ENCODE measurements at places on chromosomes 5 and 9.

GRCh38 chr5:152237531-152237930 lies 167.5 kb downstream of the NMUR2 start:
- DNase-seq: no peak

DNA sequence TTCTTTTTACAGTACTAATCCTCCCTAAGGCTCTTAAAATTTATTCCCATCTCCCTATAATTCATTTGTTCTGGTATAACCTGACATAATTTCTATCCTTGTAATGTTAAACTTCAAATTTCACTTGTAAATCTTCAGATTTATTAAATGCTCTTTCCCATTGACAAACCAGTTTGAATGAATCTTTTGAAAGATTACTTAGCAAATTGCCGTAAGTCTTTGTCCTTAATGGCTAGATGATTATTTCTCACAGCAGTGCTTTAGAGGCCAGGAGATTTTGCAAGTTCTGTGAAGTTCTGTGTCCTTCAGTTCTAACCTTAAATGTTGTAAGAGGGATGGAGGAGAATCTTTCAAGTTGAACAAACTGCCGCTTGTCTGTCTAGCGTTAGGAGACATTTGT lies 4.2 kb downstream of the SLC44A1 start:
- no peak for DNase-seq

GRCh38 chr5:34488984-34489383 lies 167.1 kb upstream of the RAI14 start:
- DNase-seq: no peak

DNA sequence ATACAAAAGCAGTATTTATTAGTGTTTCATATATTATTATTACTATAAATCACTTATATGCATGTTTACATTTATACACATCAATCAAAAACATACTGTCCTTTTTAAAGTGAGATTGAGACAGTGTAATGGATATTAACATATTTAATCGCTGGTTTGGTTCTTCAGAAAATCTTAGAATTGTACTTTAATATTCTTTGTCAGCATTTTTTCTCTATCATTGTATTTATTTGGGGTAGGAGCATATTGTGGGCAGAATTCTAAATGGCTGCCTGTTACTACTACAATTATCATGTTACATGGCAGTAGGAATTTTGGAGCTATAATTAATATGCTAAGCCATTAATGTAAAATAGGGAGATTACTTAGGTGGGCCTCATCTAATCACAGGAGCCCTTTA lies 722.6 kb downstream of the TLR4 start:
- DNase-seq: no peak

- peak; percentile 16 for DNase-seq
These were observed 111.3 kb downstream of the LPAR1 start for GRCh38 chr9:110926828-110927487.

- DNase-seq: no peak
These were observed 106.3 kb downstream of the PCSK5 start for GRCh38 chr9:75996726-75997125.

- no peak for DNase-seq
These were observed 68.1 kb downstream of the ARHGEF28 start for GRCh38 chr5:73694089-73694488.

- peak; percentile 65 for DNase-seq
These were observed 990.4 kb upstream of the ACO1 start for GRCh38 chr9:31394015-31394473.

DNA sequence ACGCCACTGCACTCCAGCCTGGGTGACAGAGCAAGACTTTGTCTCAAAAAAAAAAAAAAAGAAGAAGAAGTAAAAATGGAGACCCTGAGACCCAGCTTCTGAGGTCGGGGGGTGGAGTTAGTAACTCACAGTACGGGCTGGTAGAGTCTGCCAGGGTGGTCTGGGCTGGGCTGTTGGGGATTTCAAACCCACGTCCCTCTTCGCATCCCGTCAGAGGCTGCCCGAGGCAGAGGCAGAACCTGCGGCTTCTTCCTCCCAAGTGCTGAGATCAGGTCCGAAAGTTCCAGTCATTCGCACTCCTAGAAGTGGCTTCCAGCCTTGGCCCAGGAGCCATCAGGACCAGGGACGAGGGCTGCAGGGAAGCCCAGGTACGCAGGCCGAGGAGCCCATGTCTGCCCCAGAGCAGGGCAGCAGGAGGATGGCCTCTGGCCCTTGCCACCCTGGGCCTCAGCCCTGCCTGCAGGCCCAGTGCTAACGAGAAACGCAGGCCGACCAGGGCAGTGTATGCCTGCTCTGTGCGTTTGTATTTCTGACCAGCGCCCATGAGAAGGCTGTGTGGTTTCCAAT lies 9.9 kb upstream of the SLC2A6 start:
- no peak for DNase-seq

DNA sequence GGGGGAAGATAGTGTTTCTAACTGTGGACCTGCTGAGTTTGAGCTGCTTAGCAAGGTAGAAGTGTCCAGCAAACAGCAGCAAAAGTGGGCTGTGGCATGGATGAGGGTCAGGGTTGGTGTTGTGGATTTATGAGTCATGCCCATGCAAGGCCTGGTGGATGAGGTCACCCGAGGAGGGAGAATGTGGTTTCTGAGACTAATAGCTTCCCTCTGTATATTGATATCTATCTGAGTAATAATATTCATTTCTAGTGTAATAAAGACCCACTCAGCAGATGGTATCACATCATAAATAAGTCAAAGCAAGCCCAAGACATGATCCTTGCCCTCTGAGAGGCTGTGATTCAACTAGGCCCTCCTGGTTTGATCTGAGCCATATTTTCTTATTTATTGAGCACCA lies 597.8 kb upstream of the CLINT1 start:
- DNase-seq: no peak

GRCh38 chr5:171582849-171583248 lies 163.4 kb downstream of the FGF18 start:
- no peak for DNase-seq

DNA sequence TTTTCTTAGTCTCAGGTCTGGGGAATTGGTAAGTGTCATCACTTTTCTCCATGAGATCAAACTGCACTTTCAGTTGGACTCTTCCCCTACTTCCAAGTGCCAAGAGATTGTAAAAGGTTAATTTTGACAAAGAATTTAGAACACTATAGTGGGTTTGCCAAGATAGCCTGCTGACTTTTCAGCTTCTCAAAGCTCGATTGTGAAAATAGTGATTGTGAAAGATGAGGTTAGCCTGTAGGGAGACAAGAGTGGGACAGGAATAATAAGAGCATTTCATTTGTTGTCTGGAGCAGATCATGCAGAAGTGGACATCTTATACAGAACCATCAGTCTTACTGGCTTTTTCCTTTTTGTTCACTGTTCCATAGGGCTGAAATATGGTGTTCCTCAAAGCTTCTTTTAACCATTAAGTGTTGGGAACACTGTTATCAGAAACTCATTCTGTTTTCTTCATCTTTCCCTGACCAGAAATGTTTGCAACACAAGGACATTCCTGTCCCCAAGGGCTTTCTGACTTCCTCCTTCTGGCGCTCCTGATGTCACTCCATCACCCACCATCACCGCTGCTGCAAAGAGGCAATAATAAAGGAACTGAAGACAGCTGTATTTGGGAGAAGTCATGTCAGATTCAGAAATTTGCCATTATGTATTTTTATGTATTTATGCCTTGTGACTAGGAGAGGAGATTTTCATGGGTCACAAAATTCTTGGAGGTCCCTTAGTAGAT lies 11.6 kb upstream of the SPTAN1 start:
- DNase-seq: no peak

- DNase-seq: no peak
These were observed 40.1 kb downstream of the NUP214 start for GRCh38 chr9:131165523-131165922.

- peak; percentile 19 for DNase-seq
These were observed 39.1 kb downstream of the SHLD3 start for GRCh38 chr5:65663804-65664521.

DNA sequence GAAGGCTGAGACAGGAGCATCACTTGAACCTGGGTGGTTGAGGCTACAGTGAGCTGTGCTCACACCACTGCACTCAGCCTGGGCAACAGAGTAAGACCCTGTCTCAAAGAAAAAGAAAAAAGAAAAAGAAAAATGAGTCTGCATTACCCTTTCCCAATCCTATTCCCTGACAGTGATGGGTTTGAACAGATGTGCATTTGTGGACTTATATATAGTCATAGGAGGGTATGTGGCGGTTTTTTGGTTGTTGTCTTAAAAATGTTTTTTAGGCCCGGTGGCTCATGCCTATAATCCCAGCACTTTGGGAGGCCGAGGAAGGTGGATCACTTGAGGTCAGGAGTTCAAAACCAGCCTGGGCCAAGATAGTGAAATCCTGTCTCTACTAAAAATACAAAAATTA lies 13.4 kb downstream of the HDHD3 start:
- no peak for DNase-seq

DNA sequence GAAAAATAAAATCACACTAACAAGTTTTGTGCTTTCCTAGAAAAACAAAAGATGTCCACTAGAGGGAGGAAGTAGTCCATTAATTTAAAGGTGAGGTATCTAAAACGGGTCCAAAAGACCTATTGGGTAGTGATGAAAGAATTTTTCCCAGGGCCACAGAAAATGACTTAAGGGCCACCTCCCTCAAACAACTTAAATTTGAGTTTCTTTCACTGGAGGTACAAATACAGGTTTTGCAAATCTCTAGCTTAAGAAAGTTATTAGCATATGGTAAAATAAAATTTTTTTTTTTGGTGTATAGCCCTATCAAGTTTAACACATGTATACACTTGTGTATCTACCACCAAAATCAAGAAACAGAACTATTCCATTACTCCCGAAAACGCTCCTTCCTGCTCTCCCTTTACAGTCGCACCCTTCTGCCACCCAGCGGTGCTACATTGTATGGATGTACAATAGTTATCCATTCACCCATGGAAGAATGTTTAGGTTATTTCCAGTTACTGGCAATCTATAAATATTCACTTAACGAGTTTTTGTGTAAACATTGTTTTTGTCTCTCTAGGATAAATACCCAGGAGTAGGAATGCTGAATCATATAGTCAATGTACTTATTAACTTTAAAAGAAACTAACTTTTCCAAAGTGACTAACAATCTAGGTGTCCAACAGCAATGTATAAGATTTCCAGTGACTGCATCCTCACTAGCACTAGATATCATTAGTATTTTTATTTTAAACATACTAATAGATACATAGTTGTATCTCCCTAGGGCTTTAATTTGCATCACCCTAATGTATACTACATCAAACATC lies 21.9 kb downstream of the DEPDC1B start:
- DNase-seq: peak; percentile 52

DNA sequence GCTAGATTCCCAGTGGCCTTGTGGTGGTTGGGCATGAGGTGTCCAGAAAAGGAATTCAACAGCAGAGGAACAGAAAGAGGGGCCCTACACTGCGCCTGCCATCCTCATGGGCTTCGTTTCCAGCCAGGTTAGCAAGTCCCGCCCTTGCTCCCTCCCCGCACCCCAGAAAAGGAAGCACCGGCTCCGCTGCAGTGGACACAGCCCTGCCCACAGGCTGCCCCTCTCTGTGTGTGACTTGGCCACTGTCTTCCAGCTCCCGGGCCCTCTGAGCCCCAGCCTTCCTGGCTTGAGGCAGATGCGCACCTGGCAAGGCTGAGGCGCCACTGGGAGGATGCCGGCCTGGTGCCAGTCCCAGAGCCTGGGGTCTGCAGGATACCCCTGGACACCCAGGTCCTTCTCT lies 305.0 kb upstream of the IRX4 start:
- no peak for DNase-seq

- DNase-seq: peak; percentile 52
These were observed 56.7 kb upstream of the CPLX2 start for GRCh38 chr5:175814691-175815090.

DNA sequence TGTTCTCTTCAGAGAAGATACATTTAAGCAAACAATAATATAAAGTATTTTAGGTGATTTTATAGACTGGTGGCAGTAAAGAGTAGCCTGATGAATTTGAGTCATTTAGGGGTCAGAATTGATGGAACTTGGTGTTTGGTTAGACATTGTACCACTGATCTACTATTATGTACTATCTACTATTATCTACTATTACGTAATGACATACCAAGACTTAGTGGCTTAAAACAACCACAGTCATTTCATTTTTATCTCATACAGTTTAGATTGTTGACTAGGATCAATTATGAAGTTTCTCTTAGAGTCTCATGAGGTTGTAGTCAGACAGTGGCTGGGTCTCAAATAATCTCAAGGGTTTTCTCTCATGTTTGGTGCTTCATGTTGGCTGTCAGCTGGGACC lies 54.0 kb downstream of the PPIP5K2 start:
- no peak for DNase-seq

- DNase-seq: no peak
These were observed 526.1 kb downstream of the TMEM38B start for GRCh38 chr9:106220415-106220814.

GRCh38 chr9:84490206-84490841 lies 149.8 kb upstream of the SLC28A3 start:
- DNase-seq: no peak

GRCh38 chr9:19992556-19992955 lies 203.7 kb upstream of the SLC24A2 start:
- peak; percentile 37 for DNase-seq

GRCh38 chr9:87959916-87960581 lies 14.3 kb downstream of the CDK20 start:
- no peak for DNase-seq

DNA sequence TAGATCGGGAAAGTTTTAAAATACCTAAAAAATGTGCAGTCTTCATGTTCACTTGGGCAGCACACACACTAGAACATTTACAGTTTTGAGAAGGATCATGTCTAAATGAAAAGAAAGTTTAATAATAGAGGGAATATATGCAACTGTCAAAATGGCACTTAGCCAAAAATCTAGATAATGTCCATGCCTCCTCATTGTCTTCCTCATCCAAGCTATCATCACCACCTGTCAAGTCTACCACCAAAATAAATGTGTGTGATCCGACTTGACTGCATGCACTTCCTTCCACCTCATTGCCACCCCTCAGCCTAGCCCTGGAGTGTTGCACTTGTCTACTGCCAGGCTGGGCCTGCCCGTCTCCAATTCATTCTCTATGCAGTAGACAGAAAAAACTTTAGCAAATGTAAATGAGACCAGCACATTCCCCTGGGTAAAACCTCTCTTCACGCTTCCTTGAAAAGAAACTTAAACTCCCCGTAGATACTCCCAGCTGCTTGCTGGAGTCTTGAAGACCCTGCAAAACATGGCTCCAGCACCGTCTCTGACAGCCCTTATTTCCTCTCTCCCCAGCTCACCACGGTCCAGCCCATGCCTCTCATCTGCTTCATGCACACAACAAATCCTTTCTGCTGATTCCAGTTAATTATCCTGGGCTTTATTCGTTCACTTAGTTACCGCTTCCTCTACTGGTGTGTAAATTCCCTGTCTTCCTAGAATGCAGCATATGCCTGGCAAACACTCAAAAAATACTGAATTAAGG lies 66.9 kb downstream of the FANCC start:
- peak; percentile 56 for DNase-seq

- no peak for DNase-seq
These were observed 23.9 kb downstream of the CNTRL start for GRCh38 chr9:121098567-121099198.

DNA sequence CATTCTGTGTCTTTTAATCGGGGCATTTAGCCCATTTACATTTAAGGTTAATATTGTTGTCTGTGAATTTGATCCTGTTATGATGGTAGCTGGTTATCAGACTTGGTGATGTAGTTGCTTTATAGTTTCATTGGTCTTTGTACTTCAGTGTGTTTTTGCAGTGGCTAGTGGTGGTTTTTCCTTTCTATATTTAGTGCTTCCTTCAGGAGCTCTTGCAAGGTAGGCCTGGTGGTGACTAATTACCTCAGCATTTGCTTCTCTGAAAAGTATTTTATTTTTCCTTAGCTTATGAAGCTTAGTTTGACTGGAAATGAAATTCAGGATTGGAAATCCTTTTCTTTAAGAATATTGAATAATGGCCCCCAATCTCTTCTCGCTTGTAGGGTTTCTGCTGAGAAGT lies 156.9 kb downstream of the CNTLN start:
- DNase-seq: no peak

GRCh38 chr9:114083666-114084065 lies 5.6 kb upstream of the AMBP start:
- DNase-seq: no peak

Measured in eye (tissue), 1 donor.